ENCODE measurements at places on chromosomes 11 and 22. TPM values are rescaled to one million over a fixed set of nuclear protein-coding genes. Genes with fewer than 3 reads are reported as not detected.

CNGA4 gene
- 0.26 TPM for polyA plus RNA-seq

VSIG10L2 gene
- polyA plus RNA-seq = not detected

ARHGEF12 gene
- polyA plus RNA-seq = not detected

SLC22A25 gene
- not detected for polyA plus RNA-seq

GAL3ST1 gene
- 0.54 TPM for polyA plus RNA-seq

DNA sequence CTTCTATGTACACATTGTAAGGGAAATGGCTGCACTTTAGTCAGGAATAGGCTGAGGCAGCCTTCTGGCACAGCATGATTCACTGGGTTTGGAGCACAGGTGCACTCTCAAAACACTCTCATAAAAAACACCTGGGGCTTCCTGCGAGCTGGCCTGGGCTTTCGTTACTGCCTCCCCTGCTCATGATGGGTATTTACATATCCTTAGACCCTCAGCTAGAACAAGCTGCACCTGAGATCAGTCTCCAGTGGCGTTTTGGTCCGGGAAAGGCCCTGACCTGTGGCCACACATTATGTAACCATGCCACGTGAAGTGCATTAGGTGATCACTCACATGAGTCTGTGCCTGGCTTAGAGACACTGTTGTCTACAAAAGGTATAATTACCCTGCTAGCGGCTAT, 321.7 kb downstream of the TMEM135 start:
- no peak overlapping the region for H3K27ac ChIP-seq
- H3K36me3 ChIP-seq = no peaks in the 10 kb centered on the region
- no peaks in the 10 kb centered on the region for H3K27me3 ChIP-seq

DNA sequence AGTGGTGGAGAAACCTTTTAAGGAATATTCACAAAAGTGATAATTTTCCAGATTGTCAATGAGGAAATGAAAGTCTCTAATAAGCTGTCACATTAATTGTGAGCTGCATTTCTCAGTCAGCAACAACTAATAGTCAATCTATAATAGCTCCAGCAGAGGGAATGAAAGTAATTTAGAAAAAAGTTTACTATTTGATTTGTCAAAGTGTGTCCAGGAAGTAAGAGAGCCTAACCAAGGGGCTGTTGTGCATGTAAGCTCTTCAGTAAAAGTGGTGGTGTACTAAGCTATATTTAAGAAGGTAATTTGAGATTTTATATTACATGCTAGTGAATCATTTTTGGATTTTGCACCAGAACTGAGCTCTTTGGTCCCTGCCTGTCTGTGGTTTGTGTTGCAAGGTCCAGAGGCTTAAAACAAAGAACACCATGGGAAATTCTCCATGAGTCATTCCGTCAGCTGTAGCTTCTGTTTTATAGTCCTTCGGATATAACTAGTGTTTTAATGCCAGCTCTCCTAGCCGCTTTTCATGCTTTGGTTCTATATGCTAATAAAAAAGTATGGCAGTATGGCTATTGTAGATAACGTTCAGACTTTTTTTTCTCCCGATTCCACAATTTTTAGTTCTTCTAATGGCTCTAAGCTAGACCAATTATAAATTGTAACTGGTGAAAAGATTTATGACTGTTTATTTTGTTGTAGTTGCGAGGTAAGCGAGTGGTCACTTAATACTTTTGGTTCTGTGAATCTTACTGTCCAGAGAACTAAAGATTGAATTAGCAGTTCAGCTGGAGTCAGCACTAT, 64.6 kb downstream of the ARHGEF12 start:
- H3K4me1 ChIP-seq = peaks cover 5% of the 10 kb centered on the region
- no peaks in the 10 kb centered on the region for H3K36me3 ChIP-seq
- no peak for DNase-seq
- no peak overlapping the region for H3K4me3 ChIP-seq
- no peak overlapping the region for H3K27ac ChIP-seq
- H3K27me3 ChIP-seq = peaks cover 7% of the 10 kb centered on the region

- no peak overlapping the region for H3K4me3 ChIP-seq
These were observed 23.0 kb upstream of the KCNJ11 start for GRCh38 chr11:17411418-17411817.

All from naive B cell (primary cell).